ENCODE measurements at places on chromosomes 4 and X.

DNA sequence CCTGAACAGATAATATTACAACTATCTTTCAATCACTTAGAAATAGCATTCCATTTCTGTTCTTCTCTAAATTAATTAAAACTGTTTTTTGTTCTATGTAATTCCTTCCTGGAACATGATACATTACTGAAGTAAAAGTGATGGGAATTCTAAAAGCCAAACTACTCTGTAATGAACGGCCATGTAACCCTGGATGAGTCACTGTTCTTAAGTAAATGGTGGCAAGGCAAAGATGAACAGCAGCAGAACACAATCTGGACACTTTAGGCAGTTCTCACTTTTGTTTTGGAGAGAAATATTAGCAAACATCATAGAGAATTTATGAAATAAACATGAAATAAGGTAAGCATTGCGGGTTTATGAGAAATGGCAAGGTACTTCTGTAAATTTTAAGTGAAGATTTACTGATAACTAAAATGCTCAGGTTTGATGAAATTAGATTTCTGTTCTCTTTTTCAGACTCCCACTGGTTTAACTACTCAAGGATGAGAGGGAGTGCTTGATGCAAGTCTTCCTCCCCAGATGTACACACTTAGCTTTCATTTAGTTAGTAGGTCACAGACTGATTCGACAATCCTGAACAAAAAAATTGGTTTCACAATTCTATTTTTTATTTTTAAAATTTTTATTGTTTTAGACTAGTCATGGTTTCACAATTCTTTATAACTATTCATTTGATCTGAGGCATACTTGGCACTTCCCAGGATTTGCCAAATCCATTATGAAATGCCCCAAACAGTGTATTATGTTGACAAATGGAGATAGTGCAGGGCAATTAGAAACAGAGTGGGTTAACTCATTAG lies 964 bp upstream of the GPR82 start:
- no peak for DNase-seq

- DNase-seq: no peak
Observed at GRCh38 chr4:16671741-16672140, 226.7 kb downstream of the LDB2 start.

GRCh38 chr4:150150629-150151062 lies 72.4 kb downstream of the DCLK2 start:
- no peak for DNase-seq

- DNase-seq: no peak
Observed at GRCh38 chr4:11729548-11729947, 300.9 kb upstream of the HS3ST1 start.

DNA sequence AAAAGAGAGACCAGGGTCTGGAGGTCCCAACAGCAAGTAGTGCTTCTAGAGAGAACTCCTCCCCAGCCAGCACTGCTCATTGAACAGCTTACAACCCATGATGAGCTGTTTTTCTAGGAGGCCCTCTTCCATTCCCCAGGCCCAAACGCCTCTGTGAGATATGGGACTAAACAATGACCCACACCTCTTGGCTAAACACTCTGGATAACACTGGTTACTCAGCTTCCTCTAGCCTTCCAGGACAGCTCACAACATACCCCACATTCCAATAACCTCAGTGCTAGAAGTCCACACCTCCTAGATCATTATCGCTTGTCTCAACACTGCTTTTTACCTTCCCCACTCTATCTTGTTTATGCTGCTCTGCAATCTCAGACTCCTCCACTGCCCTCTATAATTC lies 35.4 kb upstream of the PGRMC2 start:
- DNase-seq: no peak

- DNase-seq: no peak
Observed at GRCh38 chrX:2316534-2316933, 184.2 kb downstream of the DHRSX start.

GRCh38 chrX:153778684-153779101 lies 2.1 kb upstream of the SRPK3 start:
- no peak for DNase-seq

DNA sequence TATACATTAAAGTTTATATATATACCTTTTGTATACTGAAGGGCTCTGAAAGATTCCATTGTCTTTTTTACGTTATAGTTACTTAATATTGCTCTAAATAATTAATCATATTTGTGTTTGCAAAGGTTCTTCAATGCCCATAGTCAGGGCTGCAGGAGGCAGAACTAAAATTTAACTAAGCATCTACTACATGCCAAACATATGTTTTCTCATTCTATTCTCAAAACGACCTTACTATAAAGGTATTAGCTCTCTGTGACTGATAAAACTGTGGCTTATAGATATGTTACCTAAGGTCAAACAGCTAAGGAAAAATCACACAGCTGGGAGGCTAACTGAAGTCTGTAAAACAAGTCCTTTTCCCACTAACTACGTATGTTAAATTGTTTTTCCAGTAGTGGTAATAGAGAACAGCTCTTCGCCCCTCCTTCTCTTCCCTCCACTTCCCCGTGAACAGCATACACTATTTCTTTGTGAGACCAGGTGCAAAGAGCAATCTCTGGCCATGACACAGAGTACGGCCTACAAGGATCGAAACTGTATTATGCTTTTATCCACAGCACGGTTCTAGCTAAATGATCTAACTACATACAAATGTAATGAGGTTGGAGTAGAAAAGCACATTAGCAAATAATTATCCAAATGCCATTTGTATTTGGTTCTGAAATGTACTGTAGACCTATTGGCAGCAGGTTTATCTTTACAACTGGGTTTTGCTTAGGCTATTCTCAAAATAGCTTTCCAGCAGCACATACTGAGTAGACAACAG lies 1.7 kb downstream of the CNOT6L start:
- DNase-seq: no peak

GRCh38 chr4:11908712-11909111 lies 480.0 kb upstream of the HS3ST1 start:
- no peak for DNase-seq

DNA sequence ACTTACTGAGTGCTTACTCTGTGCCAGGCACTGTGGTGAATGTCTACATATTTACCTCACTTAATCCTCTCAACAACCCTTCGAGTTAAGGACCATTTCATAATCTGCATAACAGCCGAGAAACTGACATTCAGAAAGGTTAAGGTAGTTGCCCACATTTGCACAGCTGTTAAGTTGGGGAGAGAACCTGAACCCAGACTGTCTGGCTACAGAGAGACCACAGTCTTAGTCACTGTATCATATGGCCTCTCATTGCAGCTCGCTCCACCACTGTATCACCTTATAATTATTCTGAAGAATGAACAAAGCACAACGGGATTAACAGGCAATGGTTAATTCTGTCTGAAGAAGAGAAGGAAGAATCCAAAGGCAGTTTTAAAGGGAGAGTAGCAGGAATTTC lies 98.5 kb downstream of the ADGRA3 start:
- DNase-seq: no peak

GRCh38 chr4:6777636-6778281 lies 4.8 kb upstream of the KIAA0232 start:
- no peak for DNase-seq

GRCh38 chr4:121439669-121440068 lies 58.9 kb upstream of the QRFPR start:
- no peak for DNase-seq

Measured in GM12891 (cell line).